Activated CD8-positive, alpha-beta memory T cell treated with anti-CD3 and anti-CD28 coated beads for 1 hour (primary cell): ENCODE measurements at places on chromosomes 6 and 20.

DNA sequence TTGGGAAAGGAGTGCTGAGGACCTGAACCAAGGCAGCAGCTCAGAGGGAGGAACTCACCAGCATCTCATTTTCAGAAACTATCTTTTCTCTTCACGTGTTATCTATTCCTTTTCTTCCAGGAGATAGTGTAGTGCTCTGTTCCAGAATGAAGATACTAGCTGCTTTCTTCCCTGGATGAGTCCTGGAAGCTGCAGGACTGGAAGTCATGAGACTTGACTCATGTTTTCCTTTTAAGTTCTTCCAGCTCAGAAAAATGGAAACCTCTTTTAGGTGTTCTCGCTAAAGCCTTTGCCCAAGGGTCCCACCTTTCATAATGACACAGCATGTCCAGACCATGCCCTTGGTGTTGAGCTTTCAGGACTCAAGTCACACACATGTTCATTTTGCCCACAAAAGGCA lies 106.7 kb downstream of the UNC5CL start:
- DNase-seq, result no peak

DNA sequence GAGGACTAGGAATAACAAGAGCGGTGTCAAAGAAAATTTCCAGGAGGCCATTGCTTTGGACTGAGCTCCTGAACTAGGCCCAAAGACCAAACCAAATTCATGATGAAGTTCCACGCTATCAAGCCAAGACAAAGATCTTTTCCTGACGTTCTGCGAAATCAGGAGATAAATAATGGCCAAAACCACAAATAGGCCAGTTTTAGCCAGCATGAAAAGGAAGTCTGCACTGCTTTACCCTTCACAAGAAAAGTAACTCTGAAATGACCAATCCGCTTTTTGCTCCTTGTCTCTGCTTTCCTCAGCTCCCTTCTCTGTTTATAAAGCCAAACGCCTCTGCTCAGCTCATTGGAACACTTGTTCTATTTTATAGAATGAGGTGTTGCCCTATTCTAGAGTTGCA lies 6.7 kb downstream of the NCOA5 start:
- DNase-seq, result no peak

DNA sequence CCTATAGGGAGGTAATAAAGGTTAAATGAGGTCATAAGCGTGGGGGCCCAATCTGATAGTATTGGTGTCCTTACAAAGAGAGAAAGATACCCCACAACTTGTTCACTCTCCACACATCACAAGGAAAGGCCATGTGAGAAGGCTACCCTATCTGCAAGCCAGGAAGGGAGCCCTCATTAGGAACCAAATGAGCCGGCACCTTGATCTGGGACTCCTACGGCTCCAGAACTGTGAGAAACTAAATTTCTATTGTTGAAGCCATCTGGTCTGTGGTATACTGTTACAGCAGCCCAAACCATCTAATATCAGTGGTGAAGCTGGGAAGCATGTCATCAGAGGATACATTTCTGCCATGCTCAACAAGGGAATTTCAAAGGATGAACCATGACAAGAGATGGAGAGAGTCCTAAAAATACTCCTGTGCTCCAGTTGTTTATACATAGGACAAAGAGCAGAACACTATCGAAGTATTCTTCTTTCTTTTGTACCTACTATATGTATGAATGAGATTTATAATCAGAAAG lies 10.4 kb downstream of the COX7A2 start:
- DNase-seq, result no peak

GRCh38 chr6:128742900-128743299 lies 140.0 kb upstream of the LAMA2 start:
- no peak for DNase-seq

- DNase-seq, result no peak
Measured at GRCh38 chr6:39077882-39078594, 29.5 kb downstream of the GLP1R start.

- no peak for DNase-seq
Measured at GRCh38 chr6:118383924-118384323, 164.2 kb upstream of the PLN start.
